ENCODE measurements at places on chromosomes 11 and 22.

DNA sequence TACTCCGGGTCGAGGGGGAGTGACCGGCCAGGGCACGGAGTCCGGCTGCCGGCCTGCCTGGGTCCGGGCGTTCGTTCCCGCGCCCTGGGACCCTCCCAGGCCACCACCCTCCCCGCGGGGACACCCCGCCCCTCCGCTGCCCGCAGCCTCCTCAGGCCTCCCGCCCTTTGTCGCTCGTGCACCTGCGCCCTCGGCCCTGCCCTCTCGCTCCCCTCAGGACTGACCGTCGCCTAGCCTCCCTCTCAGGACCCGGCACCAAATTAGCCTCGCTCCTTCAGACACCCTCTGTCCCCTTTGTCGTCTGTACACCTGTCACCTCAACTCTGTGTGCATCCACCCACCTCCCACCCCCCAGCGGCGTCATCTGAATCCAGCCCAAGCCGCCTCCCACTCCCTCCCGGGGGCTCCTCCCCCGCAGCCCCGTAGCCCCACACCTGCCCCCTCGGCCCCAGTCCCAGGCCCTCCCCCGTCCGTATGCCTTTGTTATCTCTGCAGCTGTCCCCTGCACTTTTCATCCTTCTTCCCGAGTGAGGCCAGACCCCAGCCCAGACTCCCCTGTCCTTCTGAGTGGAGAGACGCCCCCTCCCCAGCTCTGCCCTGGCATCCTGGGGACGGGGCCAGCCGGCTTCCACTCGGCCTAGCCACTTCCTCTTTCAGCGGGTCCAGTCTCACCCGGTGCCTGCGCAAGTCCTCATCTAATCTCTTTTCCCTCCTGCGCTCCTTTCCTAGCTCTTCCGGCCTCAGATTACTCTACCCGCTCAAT is 643 bp downstream of the TIGD3 start:
- peak; percentile 71 for DNase-seq

DNA sequence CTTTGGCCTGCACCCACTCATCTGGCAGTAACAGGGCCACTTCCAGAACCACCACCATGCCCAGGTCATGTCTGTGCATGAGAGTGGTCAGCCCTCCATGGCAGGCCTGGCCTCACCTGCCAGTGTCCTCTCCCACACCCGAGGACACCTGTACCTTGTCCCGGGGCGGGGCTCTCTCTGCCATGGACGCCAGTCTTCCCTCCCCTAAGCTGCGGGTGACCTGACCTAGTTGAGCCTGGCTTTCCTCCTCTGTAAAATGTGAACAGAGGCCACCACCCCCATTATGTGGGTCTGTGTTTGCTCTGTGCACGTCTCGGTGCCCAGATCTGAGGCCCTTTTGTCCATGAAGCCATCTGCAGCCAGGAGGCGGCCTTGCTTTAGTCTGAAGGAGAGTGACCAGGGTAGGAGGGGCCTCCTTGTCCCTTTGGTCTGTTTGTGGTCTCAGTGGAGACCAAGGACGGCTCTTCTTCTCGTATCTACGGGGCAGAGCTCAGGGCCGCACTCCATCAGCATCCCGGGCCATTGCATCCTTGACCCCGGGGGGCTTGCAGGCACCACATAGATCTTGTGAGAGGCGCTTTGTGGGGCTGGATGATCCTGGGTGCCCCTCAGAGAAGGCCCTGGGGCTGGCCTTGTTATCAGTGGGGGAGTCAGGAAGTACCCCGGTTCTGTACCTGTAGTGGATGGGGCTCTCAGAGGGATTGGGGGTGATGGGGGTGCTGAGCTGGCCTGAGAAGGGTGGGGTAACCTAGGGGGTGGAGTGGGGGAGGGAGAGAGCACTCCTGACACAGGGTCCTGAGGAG is 121.6 kb downstream of the KCNQ1 start:
- no peak for DNase-seq

DNA sequence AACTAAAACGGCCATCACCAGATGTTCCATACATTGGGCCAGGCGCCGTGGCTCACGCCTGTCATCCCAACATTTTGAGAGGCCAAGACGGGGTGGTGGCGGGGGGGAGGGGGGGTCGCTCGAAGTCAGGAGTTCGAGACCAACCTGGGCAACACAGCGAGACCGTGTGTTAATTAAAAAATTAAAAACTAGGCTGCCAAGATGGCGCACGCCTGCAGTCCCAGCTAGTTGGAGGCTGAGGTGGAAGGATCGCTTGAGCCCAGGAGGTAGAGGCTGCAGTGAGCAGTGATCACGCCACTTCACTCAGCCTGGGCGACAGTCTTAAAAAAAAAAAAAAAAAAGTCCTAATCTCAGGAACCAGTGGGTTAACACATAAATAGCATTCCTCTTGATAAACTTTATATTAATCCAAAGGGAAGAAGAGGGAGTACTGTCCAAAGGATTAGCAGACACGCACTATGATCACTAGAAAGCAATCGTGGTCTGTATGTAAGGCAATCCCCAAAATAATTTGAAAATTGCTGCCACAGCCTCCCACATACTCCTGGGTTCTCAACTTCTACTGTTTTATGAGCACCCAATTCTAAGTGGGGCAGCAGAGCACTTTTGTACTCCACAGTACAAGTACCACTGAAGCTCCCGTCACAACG is 604 bp downstream of the PUS3 start:
- DNase-seq, result no peak

GRCh38 chr11:88555018-88555828 is 217.7 kb upstream of the CTSC start:
- DNase-seq, result no peak

DNA sequence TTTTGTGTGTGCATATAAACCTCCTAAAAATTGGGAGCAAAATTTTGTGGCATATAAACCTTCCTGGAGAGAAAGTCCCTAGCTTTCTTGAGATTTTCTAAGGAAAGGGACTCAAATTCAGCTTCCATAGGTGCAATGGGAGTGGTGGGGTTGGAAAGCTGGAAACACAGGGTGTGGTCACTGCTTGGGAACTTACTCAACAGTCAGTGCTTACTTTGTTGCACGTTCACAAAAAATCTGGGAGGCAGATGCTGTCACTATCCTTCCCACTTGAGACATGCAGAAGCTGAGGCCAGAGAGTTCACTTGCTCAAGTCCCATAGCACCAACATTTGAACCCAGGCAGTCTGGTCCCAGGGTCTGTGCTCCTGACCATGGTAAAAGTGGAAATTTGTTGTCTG is 3.9 kb upstream of the CATSPERZ start:
- DNase-seq, result no peak

DNA sequence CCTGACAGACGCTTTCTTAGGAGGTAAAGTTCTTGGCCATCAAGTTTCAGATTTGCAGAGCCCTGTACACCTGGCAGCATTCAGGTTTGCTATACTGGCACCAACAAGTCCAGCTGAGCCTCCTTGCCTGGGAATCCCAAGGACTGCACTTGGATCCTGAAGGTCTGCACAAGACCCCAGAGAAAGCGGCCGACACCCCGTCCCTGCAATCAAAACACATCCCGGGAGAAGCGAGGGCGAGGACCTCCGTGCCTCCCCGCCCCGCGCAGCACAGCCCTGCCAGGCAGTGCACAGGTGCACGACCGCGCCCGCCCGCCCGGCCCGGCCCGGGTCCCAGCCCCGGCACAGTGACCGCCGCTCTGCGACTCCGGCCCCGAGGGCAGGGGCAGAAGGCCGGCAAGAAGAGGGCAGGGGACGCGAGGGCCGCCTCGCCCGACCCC is 559 bp downstream of the MRTFA start:
- peak; percentile 31 for DNase-seq

DNA sequence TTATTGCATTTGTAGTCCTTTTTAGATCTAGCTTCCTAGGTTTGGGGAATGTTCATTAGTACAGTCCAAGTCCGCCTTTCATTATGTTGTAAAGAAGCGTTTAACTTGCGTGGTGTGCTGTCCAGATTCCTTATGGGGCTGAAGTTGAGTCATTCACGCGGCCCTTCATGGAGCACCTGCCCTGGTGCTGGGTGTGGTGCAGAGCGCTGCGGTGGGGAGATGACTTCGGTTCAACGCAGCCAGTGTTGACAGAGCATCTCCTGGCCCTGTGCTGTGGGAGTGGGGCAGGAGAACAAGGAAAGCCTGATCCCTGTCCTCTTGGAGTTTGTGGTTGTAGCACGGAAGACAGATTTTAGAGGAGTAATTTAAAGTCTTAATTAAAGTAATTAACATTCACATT is 152.0 kb downstream of the TBC1D22A start:
- no peak for DNase-seq

DNA sequence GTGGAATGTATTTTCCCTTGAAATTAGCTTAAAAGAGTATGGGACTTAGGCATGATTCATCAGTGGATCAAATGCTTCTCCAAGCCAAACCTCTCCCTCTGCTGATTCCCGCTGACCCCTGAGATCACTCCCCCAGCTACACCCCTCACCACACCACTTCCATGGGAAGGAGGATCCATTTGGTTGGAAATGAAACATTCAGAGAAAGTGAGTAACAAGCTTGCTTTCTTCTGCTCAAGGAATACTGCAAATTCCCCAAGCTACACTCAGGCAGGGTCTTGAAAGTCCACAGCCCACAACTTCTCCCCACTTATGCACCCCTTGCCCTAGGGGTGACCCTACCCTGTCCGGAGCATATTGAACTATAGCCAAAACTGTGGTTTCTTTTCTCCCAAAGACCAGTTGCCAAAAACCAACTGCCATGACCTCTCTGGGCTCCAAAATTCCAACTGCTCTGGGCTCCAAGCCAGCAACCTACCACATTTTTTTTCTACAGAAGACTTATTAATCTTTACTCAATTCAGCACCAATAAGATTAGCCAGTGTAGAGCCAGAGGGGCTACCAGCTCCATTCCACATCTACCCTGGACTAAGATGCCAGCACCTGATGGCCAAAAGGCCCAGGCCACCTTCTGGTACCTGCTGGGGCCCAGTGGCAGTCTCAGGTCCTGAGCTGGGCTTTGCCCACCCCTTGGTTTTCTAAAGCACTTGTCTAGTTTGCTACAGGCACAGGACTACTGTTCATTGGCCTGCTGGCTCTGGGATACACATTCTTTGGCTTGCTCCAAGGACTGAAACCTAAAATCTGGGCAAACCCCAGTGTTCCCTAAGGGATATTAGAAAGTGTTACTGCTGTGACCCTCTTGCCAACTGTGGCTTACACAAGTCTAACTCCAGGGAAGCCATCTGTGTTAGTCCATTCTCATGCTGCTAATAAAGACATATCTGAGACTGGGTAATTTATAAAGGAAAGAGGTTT is 101.1 kb downstream of the MICAL3 start:
- no peak for DNase-seq

DNA sequence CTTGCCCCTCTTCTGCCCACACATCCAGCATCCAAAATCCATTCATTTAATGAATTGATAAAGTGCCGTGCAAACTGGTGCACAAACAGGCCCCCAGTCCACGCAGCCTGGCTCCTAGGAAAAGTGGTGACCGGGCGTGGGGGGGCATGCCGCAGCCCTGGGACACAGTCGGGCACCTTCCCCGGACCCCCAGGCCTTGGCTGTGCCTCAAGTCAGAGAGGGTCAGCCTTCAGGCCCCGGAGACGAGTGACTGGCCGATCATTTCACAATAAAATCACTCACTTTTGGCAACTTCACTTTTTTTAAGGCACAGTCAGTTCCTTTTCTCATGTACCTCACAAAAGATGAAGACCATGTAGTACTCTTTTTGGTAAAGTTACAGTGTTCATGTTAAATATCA is 8.0 kb downstream of the CDPF1 start:
- peak; percentile 56 for DNase-seq

DNA sequence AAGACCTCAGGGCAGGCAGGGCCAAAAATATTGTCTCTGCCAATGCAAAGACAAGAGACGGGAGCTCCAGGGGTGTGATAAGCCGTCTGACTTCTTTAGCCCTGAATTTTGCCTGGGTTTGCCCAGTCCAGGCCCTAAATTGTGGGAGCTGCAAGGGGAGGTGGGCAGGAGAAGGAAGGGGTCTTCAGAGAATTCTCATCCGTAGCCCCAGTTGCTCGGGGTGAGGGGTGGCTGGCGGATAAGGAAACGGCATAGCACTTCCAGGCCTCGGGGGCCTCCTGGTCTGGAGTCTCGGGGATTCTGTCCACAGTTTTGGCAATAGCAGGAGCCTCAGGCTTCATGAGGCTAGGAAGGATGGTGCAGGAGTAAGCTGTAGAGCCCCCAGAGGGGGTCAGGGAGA is 7.4 kb downstream of the CD5 start:
- DNase-seq, result no peak

GRCh38 chr11:35852056-35852455 is 91.8 kb upstream of the LDLRAD3 start:
- DNase-seq, result no peak

- no peak for DNase-seq
These were observed 16.1 kb upstream of the OR52H1 start for GRCh38 chr11:5564259-5565019.

DNA sequence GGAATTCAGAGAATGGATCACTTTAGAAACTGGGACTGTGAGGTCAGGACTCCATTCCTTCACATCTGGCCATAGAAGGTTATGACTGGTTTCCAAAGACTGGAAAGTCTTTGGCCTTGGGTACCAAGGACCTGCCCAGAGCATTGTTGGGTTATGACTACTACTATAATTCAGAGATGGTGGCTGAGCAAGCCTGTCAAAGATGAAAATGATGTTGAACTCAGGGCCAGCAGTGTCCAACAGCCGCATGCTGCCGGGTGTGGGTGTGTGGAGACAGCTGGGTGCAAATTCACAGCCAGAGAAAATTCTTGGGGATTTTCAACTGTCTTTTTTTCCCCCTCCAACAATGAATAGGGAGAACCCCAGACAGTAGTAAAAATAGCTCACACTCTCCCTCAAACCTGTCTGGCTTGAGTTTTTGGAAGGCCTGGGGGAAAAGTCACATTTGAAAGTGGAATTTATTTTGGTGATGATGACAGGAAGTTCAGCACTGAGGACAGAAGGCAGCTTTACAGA is 166.8 kb upstream of the NCAM1 start:
- DNase-seq, result no peak

DNA sequence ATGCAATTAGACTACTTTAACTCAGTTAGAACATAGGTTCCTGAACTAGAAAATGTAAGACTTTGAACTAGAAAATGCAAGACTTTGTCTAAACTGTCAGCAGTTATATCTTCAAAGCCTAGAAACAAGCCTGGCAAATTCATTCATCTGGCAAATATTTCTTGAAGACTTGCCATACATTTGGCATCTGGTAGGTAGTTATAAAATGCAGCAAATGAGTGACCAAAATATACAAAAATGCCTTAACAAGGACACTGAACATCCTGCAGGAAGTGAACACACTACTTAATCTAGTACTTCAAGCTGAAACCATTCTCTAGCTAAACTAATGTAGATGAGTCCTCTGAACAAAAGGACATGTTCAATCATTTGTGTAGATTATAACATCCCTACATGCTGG is 84.7 kb upstream of the SCUBE2 start:
- DNase-seq, result no peak

DNA sequence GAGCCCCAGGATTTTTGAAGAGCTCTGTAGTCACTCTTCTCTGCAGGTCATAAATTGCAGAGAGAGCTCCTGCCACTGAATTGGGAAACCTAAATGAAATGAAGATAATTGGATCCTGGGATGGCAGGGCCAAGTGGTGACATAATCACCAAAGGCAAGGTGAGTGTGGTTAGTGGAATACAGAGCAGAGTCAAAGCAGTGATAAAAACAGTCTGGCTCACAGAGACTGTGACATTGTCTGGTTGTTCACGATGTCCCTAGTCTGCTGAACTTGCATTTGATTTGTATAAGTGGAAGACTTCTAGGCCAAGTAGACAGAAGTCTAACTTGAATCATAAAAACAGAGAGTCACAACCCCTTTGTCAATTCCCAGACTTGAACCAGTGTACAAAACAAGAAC is 26.8 kb upstream of the SPATA19 start:
- DNase-seq, result no peak

- no peak for DNase-seq
These were observed 7.9 kb upstream of the FLRT1 start for GRCh38 chr11:64027651-64028397.

GRCh38 chr11:115522302-115522701 is 18.1 kb upstream of the CADM1 start:
- no peak for DNase-seq

GRCh38 chr11:68002938-68003845 is 705 bp downstream of the UNC93B1 start:
- DNase-seq, result peak; percentile 71

Measured in upper lobe of left lung (tissue), 6 donors.